ENCODE measurements at places on chromosomes 16 and 17.

DNA sequence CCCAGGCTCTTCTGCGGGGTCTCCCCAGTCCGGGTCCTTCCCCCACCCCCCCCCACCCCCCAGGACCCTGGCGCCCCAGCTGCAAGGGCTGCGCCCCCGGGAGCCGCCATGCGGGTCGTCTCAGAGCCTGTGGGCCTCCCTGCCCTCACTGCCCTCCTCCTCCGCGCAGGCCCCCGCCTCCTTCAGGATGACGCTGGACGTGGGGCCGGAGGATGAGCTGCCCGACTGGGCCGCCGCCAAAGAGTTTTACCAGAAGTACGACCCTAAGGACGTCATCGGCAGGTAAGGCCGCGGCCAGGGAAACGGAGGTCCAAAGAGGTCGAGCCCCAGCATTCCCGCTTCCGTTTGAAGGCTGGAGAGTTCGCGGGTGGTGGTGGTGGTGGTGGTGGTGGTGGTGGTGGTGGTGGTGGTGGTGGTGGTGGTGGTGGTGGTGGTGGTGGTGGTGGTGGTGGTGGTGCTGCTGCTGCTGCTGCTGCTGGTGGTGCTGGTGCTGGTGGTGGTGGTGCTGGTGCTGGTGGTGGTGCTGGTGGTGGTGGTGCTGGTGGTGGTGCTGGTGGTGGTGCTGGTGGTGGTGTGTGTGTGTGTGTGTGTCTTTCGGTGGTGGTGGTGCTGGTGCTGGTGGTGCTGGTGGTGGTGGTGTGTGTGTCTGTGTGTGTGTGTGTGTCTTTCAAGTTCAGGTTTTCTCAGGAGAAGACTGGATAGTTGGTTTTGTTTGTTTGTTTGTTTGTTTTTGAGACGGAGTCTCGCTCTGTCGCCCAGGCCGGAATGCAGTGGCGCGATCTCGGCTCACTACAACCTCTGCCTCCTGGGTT, 615 bp downstream of the PHKG2 start:
- no peak for DNase-seq

- DNase-seq, result no peak
These were observed 19.4 kb upstream of the C16orf95 start for GRCh38 chr16:87336434-87337240.

- no peak for DNase-seq
These were observed 47.1 kb downstream of the SPACA3 start for GRCh38 chr17:33038740-33039139.

DNA sequence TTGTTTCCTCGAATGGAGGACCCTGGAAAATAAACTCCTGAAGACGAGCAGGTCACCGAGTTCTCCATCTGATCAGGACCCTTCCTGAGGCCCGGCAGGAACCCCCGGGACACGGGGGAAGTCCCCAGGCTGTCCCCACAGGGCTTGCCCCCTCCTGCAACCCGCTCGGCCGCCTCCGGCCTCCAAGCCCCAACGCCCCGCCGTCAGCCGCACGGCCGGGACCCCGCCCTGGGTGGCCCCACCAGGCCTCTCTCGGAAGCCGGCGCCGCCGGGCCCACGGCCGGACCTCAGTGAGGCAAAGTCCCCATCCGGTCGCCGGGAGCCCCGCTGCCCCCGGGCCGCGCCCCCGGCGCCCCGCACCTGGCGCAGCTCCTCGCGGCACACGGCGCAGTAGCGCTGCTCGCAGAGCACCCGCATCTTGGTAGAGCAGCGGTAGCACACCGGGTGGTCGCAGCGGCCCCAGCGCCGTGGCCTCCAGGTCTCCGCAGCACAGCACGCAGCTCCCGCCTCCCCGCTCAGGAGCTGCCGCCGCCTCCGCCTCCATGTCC, 383 bp downstream of the ZNF598 start:
- DNase-seq, result no peak

DNA sequence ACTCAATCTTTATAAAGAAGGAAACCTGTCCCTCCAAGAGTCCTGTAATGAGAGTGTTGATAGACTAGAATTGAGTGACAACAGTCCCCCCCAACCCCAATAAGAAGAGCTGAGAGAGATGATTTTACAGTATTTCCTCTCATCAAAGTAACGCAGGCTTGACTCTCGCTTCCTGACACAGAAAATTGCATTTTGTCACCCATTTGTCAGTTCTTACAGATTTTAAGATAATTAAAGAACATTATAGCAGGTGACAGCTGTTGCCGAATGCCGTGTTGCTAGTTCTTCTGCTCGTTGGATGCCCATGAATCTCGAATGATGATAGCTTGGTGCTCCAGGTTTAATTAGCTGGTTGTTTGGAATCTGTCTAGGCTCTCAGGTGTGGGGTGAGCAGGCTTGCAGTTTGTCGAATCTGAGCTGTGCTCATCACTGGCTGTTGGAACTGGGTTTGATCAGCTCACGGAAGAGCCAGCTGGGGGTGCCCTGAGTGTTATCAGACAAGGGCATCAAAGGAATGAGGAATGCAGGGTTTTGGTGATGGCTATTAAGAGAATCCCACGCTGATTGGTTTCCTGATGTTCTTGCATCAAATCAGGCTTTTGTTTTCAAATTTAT, 84.8 kb upstream of the CPHXL start:
- DNase-seq, result no peak

- no peak for DNase-seq
These were observed at the start of gene SLC5A11 for GRCh38 chr16:24845726-24846547. Gene SLC5A11 (plus strand): TSS chr16:24845963. CDS start chr16:24858644, 12,681 bp downstream.

- no peak for DNase-seq
These were observed 23.3 kb downstream of the SLC38A7 start for GRCh38 chr16:58661199-58661830.

DNA sequence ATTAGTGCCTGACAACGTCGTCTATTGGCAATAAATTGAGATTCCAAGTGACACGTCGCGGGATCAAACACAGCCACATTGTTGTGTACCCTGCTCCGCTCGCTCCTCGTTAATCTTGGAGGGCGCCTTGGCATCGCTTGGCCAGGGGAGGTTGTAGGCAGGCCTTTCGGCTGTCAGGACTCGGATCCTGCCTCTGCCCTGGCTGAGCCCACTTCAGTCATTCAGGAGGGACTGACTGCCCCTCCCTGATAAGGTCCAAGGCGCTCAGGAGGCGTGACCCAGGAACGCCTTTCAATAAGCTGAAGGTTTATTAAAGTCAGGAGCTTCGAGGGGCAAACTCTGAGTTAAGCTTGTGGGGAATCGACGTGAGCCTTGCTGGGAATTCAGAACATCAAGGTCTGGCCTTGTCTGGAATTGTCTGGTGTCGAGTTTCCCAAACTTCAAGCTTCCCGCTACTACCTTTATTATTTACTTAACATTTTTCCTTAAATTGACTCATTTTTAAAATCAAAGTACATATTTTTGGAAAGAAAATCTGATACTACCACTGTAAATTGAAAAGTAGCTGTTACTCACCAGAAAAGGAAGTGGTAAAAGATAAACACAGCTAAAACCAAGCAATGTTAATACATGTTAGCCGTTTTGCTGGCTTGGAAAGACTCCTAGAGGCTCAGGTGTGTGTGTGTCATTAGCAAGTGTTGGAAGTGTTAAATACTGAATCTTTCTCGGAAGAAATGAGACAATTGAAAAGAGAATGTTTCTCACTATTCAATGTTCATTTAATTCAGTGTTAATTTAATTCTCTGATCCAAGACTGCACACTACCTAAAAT, 5.3 kb upstream of the IRX3 start:
- DNase-seq, result no peak

DNA sequence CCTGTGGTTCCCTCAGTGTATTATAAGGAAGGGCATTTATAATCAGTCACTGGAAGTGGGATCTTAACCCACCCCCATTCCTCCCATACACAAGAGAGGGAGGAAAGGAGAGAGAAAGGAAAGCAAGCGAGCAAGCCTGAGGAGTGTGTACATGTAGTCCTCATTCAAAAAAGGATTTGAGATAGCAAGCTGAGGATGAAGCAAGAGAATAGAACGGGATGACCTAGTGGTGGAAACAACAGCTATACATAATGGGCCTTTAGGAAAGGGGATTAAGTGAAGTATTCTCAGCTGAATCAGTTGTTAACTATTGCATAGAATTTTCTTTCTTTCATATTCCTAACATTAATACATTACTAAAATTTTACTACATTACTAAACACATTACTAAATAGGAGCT, 281.4 kb downstream of the ZFHX3 start:
- DNase-seq, result no peak

DNA sequence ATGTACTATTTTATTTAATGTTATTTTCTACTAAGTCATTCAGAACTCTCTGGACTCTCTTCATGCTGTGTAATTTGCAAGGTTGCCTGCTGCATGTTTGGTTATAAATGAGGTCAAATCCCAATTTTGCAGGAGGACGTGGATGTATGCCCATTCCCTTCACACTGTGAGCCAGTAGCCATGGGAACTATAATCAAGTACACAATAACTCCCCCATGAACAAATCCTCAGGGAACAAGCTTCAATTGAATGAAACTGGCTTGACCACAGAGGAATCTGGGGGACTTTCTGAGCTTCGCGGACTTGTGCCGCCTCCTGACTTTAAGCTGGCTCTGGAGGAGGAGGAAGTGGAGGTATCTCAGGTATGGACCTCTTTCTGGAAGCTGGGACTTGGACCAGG, 14.6 kb upstream of the KCTD13 start:
- DNase-seq, result no peak

DNA sequence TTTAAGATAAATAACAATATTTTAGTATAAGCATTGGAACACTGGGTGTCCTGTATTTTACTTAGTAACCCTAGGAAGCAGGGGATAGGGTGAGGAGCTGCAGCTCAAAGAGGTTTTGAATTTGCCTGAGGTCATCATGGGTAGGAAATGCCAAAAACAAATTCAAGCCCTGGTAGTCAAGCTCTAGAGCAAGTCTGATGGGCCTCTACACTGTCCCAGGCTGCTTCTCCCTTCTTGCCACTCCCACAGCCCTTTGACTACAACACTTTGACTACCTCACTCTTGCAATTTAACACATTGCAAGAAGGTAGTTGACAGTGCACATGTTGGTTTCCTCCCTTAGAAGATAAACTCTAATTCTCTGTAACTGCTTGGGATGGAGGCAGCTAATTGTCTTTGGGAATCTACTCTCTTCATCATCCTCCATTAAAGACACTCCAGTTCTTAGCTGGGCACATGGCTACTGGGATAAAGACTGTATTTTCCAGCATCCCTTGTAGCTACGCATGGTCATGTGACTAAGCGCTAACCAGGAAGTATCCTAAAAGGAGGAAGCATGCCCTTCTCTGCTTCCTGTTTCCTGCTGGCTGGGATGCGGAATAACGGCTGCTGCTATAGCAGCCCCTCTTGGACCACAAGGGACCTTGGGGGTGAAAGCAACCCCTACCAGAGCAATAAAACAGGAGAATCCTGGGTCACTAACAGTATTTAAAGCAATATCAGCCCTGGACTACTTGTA, 30.7 kb upstream of the SSTR2 start:
- DNase-seq, result no peak

GRCh38 chr16:85025781-85026653, 1.6 kb upstream of the KIAA0513 start:
- DNase-seq, result no peak

DNA sequence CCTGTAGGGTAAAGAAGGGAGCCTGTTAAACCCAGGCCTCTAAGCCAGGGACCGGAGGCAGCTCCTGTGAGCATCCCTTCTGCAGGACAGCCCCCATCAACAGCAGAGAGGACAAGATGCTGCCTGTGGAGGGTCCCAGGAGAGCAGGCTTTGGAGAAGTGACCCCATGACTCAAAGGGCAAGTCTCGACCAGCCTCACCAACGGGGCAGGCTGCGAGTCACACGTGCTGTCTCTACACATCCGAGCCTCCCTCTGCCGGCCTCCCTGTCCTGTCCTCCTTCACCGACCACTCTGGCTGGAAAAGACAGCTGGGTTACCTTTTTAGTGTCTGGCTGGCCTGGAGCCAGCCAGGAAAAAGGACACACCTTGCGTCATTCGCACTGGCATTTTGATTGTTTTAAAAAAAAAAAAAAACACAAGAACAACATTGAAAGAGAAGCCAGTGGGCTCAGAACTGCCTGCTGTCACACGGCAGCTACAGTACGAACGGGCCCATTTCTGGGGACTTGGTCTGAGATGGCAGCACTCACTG, 74.5 kb upstream of the RCVRN start:
- no peak for DNase-seq

DNA sequence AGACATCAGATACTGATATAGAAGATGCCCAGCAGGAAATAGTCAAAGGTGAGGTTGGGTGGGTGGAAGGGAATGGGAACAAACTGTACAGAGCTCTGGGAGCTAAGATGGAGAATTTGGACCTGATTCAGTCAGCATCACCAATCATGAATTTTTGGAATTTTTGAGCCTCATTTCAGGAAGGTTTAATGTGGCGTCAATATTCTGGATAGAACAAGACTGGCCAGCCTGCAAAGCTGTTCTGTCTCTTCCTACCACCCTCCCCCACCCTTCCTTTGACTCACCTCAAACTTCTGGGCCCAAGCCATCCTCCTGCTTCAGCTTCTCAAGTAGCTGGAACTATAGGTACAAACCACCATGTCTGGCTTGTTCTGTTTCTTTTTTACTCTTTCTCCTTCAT, 32.6 kb downstream of the CTCF start:
- no peak for DNase-seq

DNA sequence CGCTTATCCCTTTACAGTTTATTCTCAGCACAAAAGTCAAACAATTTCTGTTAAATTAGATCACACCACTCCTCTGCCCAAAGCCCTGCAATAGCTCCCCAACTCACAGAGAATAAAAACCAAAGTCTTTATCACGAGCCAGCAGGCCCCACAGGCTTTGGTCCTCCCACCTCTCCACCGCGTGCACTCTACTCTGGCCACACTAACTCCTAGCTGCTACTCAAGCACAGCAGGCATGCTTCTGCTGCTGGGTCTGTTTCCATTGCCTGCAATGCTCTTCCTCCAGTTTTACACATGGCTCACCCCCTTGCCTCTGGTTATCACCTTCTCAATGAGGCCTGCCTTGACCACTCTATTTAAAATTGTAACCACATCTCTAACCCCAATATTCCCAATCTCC, 27.6 kb downstream of the HELZ start:
- no peak for DNase-seq
